Mucosa of gallbladder (tissue), 1 donor: ENCODE measurements at places on chromosomes 3 and 15. TPM values are rescaled to one million over a fixed set of nuclear protein-coding genes. Genes with fewer than 3 reads are reported as not detected.

Gene DNASE1L3
- total RNA-seq, result 2.3 TPM

Gene SPRED1
- 37.8 TPM for total RNA-seq

DNA sequence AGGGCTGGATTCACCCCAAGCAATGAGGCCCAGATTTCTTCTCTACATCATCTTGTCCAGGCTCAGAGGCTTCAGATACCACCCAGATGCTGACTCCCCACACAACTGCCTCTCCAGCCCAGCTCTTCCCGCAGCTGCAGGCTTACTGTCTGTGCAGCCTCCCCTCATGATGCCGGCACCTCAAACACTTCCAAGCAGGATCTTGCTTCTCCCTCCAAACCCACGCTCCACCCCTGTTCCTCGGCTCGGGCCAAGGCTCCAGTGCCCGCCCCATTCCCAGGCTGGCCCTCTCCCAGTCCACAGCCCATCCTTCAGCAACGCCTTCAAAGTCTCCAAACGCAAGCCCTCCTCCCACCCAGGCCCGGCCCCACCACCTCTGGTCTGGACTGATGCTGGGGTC lies 159.2 kb upstream of the LINGO1 start:
- no peak for DNase-seq

- DNase-seq, result no peak
Measured at GRCh38 chr15:64009798-64010261, 36.5 kb downstream of the DAPK2 start.

GRCh38 chr3:181086011-181086410 lies 96.5 kb upstream of the DNAJC19 start:
- DNase-seq, result no peak

GRCh38 chr3:187799942-187800641 lies 54.8 kb upstream of the BCL6 start:
- no peak for DNase-seq

DNA sequence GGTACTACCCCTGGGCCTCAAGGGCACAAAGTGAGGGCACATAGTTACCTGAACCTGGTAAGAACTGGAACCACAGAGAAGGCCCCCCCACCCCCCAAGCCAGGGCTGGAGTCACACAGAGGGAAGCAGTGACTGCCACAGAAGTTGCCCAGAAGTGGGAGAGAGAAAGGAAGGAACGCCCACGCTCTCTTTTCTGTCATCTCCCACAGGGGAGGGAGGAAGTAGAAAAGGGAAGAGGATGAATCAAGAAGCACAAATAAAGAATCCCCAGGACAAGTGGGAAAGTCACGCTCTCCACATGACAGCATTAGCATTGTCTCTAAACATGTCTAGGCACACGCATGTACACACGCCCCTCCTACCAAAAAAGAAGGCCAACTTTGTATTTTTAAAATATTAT lies 114.7 kb upstream of the FRMD4B start:
- peak; percentile 36 for DNase-seq

GRCh38 chr3:117762621-117763037 lies 1053.0 kb downstream of the TUSC7 start:
- no peak for DNase-seq
